ENCODE measurements at places on chromosomes 4 and X.

- no peak for DNase-seq
Measured at GRCh38 chr4:77849278-77849965, 13.2 kb upstream of the MRPL1 start.

- DNase-seq: no peak
Measured at GRCh38 chr4:120238277-120238973, 171.8 kb upstream of the MAD2L1 start.

DNA sequence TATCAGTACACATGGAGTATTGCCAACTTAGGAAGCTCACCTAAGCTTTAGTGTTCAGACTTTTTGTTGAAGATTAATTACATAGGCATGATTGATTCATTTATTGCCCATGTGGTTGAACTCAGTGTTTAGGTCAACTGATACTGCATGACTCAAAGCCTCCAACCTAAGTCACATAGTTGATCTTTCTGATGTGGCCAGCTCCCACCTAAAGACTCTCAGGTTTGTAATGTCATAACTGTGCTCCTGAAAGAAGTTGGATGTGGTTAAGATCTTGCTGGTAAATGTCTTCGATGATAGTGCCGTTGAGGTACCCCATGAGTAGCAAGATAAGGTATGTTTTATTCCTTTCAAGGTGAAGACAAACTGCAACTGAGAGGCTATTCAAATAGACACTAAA, 192.5 kb downstream of the EDA start:
- DNase-seq: peak; percentile 1

GRCh38 chrX:48892896-48893295, 4.7 kb downstream of the TIMM17B start:
- DNase-seq: no peak

- no peak for DNase-seq
Measured at GRCh38 chrX:109872021-109872732, 130.7 kb upstream of the TMEM164 start.

- DNase-seq: no peak
Measured at GRCh38 chr4:81366779-81367178, 104.9 kb downstream of the RASGEF1B start.

DNA sequence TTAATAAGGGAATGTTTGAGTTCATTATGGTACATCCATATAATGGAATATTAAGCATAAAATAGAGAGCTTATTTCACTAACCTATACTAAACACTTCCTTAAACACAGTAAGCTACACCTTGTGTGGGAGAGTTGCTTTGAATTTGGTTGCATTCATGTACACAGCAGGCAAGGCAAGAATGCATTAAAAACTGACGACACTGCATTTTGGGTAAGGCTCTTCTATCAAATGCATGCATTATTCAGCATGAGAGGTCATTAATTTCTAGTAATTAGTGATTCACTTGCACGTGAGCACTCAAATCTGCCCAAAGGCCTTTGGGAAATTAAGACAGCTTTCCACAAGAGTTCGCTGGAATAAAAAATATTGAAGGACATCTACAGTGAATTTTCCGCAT, 8.8 kb upstream of the C1GALT1C1 start:
- DNase-seq: no peak

GRCh38 chr4:153683763-153684181, 308 bp upstream of the TLR2 start:
- no peak for DNase-seq

DNA sequence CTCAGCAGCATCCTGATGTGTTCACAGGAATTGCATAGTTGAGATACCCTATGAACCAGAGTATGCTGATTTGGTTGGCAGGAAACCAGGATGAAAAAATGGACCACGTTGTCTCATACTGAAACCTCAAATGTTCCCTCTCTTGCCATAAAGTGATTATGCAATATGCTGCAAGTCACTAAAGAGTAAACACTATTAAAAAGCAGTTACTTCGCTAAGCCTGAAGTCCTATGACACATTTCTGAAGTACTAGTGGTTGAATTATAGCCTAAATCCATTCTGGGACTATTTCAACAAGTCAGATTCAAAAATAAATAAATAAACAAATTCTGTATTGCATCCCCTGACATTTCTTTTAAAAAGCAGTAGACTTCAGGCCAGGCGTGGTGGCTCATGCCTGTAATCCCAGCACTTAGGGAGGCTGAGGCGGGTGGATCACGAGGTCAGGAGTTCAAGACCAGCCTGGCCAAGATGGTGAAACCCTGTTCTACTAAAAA, 106.0 kb upstream of the NAP1L5 start:
- no peak for DNase-seq

DNA sequence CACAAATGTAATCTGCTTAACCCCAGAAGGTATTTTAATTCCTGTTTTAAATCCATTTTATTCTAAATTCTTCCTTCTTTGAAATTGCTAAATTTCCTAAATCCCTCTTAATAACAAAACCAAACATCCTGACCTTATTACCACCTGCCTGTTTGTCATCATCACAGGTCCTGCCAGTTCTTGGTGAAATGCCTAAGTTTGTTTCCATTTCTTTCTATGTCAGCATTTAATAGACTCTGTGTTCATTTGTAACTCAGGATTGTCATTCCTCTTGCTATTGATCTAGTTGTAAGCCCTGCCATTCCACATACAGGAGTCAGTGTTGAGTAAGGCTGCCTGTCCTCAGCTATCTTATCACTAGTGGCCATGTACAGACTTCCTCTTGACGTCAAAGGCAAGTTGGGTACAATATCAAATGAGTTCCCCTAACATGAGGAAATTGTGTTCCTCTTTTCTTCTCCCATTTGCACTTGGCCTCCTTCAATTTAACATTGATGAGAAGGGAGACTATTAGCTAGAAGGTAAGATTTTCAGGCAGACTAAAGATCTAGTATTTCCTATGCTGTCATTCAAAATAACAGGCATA, 440.1 kb downstream of the AFF2 start:
- DNase-seq: no peak

DNA sequence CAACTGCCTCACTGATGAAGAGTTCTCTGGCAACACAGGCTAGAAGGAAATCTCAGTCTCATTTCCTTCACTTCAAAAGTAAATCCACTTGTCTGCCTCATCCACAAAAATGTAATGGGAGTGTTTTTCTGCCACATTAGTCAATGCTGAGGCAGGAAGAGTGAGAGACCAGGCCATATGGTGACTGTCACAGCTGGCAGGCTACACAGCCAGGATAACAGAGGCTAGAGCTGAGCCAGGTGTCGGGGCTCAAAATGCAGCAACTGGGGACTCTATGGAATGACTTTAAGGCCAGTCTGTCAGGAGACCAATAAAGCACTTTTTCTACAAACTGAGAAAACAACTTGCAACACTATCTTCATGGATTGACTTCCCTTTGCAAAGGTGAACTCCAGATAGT, 204.2 kb downstream of the GPC3 start:
- no peak for DNase-seq

- DNase-seq: no peak
Measured at GRCh38 chrX:68889249-68889648, 60.4 kb downstream of the EFNB1 start.

- DNase-seq: no peak
Measured at GRCh38 chr4:172974586-172974985, 194.0 kb upstream of the GALNT7 start.

DNA sequence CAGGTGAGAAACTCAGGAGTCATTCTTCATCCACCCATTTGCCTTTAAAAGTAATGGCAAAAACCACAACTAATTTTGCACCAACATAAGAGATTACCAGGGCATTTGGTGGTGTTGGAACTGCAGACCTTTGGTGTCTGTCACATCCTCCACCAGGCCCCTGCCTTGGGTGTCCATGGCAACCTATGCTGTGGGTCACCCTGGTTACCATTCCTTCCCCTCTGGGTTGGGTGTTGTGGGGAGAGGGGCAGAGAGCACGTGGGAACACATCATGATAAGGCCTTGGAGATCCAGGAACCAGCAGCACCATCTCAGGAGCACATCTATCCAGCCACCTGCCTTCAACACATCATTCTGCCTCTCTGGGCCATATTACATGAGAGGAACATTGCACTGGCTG, 77.3 kb downstream of the CHRNA9 start:
- no peak for DNase-seq

DNA sequence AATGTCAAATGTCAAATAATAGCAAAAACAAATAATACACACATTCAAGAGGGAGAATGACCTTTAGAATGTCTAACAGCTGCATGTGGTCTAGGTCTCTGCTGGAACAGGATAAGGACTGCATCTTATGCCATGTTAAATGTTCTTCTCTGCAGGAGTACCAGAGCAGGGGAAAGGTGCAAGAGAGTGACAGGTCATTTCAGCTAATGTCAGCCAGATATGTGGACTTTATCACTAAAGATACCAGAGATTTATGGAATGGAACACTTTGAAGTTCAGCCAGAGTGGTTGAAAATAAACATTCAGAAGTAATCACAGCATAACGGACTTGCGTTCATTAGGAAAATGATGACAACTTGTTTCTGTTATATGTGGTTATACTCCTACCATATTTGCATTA, 24.3 kb downstream of the GRID2 start:
- no peak for DNase-seq

GRCh38 chrX:100995469-100995868, 26.0 kb downstream of the ARL13A start:
- DNase-seq: no peak

- DNase-seq: peak; percentile 68
Measured at GRCh38 chrX:18886344-18887161, 97.4 kb downstream of the PHKA2 start.

GRCh38 chrX:103831803-103832544, at the start of gene RAB9B:
Gene RAB9B, minus strand, starts transcription at chrX:103832257. Its CDS starts 6,473 bp downstream, at chrX:103825784.
- no peak for DNase-seq

DNA sequence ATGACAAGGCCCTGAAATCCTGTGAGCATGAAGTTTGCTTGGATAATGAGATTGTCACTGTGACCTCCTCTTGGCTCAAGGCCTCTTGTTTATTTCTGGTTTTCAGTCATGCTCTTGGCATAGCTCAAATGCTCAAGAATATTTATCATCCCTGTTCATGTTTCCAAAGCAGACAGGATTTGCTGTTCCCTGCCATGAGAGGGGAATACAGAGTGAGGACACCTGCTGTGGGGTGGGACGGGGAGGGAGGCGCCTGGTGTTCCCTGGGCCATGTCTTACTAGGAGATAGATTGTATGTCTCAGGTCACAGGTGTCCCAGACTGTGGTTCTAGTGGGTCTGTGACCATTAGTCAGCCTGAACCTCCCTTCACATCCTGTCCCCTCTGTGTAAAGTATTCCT, 34.9 kb upstream of the SH3RF1 start:
- DNase-seq: no peak

GRCh38 chrX:40755291-40756249, 20.2 kb upstream of the MED14 start:
- DNase-seq: no peak

GRCh38 chr4:827209-828081, 1.5 kb upstream of the CPLX1 start:
- DNase-seq: no peak

- DNase-seq: no peak
Measured at GRCh38 chr4:98470831-98471230, 187.6 kb downstream of the TSPAN5 start.

- no peak for DNase-seq
Measured at GRCh38 chrX:105063743-105064142, 156.8 kb downstream of the TEX13A start.

GRCh38 chr4:147785129-147785528, 53.2 kb downstream of the ARHGAP10 start:
- DNase-seq: no peak

GRCh38 chrX:11585174-11585573, 80.5 kb downstream of the ARHGAP6 start:
- DNase-seq: no peak

GRCh38 chr4:33966808-33967207, 2277.5 kb downstream of the ARAP2 start:
- DNase-seq: no peak

DNA sequence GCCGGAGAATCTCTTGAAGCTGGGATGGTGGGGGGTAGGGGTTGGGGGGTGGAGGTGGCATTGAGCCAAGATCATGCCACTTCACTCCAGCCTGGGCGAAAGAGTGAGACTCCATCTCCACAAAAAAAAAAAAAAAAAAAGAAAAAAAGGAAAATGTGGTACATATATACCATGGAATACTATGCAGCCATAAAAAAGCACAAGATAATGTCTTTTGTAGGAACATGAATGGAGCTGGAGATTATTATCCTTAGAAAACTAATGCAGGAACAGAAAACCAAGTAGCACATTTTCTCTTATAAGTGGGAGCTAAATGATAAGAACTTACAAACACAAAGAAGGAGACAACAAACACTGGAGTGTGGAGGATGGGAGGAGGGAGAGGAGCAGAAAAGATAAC, 188.5 kb downstream of the APBB2 start:
- DNase-seq: no peak

- DNase-seq: no peak
Measured at GRCh38 chr4:155060419-155060818, 148.0 kb upstream of the NPY2R start.

DNA sequence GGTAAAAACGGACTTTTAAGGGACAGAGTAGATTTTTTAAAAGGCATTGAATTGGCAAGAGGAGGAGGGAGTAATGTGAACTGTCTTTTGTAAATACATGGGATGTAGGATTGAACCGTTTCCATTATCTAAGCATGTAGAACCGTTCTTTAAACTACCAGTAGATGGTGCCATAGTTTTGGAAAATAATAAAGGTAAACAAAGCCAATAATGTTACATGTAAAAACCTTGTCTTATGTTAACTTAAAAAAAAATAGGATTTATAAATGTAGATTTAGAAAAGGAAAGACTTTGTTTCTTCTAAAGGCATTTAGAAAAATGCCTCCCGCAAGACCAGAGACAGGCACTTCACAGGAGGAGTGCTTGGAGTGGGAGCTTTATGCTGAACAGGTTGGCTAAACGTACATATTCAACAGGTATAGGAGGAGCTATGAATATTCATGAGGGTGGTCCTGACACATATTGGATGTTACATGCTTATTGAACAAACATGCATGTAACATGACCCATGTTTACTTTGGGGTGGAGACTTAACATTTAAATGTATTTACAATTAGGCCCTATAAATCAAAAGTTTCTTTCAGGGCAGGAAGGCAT, 45.5 kb upstream of the FAM241A start:
- DNase-seq: peak; percentile 58

- DNase-seq: no peak
Measured at GRCh38 chr4:22556495-22556894, 40.6 kb upstream of the ADGRA3 start.

GRCh38 chr4:62087706-62088105, 887.6 kb downstream of the ADGRL3 start:
- DNase-seq: no peak

GRCh38 chr4:21184788-21185187, 484.5 kb downstream of the PACRGL start:
- no peak for DNase-seq

DNA sequence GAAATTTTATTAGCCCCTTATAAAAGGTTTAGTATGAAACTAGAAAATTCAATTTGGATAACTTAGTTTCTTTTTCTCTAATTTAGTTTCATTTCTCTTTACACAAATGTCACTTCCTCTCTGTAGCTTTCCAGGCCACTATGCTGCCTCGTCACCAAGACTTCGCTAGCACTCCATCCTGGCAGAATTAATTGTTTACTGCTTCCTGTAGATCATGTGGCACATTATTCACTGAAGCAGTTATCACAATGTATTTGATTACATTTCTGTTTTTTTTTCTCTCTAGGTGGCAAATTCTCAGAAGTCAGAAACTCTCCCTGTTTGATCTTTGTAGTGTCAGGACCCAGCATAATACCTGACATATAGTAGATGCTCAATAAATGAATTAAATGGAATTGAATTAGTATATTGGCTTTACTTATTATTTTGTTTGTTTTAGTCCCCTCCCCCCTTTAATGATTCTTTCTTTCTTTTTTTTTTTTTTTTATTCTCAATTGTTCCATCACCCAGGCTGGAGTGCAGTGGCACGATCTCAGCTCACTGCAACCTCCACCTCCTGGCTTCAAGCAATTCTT, 9.3 kb upstream of the SAT1 start:
- peak; percentile 7 for DNase-seq

Data from CD4-positive, CD25-positive, alpha-beta regulatory T cell (primary cell).